ENCODE measurements at places on chromosomes 7 and 10.
A peak's percentile ranks its signal among the peaks of the same experiment; 100 is the strongest.

GRCh38 chr7:132404261-132404660 lies 172.0 kb downstream of the PLXNA4 start:
- H3K27me3 ChIP-seq = peaks cover 8% of the 10 kb centered on the region
- no peaks in the 10 kb centered on the region for H3K4me1 ChIP-seq
- DNase-seq = no peak

GRCh38 chr10:58951746-58952145 lies 224.7 kb upstream of the PHYHIPL start:
- H3K4me3 ChIP-seq = no peak overlapping the region
- no peaks in the 10 kb centered on the region for H3K36me3 ChIP-seq
- H3K27ac ChIP-seq = no peak overlapping the region
- no peaks in the 10 kb centered on the region for H3K4me1 ChIP-seq
- H3K27me3 ChIP-seq = peaks cover 2% of the 10 kb centered on the region

- H3K27me3 ChIP-seq = peaks cover 13% of the 10 kb centered on the region
- peaks cover 6% of the 10 kb centered on the region for H3K4me1 ChIP-seq
- no peak overlapping the region for H3K4me3 ChIP-seq
- H3K36me3 ChIP-seq = no peaks in the 10 kb centered on the region
Observed at GRCh38 chr10:131881104-131881880, 19.5 kb upstream of the PPP2R2D start.

GRCh38 chr7:28140979-28141378 lies 39.6 kb downstream of the JAZF1 start:
- no peaks in the 10 kb centered on the region for H3K36me3 ChIP-seq
- peaks cover 6% of the 10 kb centered on the region for H3K27me3 ChIP-seq
- H3K4me1 ChIP-seq = no peaks in the 10 kb centered on the region
- no peak overlapping the region for H3K27ac ChIP-seq
- no peak for DNase-seq

GRCh38 chr7:3037259-3037658 lies 6.4 kb downstream of the CARD11 start:
- H3K4me1 ChIP-seq = peaks cover 58% of the 10 kb centered on the region
- no peaks in the 10 kb centered on the region for H3K27me3 ChIP-seq
- DNase-seq = no peak
- H3K4me3 ChIP-seq = no peak overlapping the region
- peaks cover 70% of the 10 kb centered on the region for H3K36me3 ChIP-seq

GRCh38 chr7:104252409-104253134 lies 44.8 kb upstream of the ORC5 start:
- H3K4me3 ChIP-seq = no peak overlapping the region
- no peak for DNase-seq
- no peaks in the 10 kb centered on the region for H3K4me1 ChIP-seq
- no peaks in the 10 kb centered on the region for H3K36me3 ChIP-seq
- no peak overlapping the region for H3K27ac ChIP-seq

GRCh38 chr7:21367081-21367480 lies 60.8 kb upstream of the SP4 start:
- H3K4me1 ChIP-seq = peaks cover 60% of the 10 kb centered on the region
- H3K36me3 ChIP-seq = peaks cover 30% of the 10 kb centered on the region
- no peak for DNase-seq
- H3K27me3 ChIP-seq = no peaks in the 10 kb centered on the region
- H3K4me3 ChIP-seq = no peak overlapping the region
- H3K27ac ChIP-seq = peak overlapping the region; percentile 71

DNA sequence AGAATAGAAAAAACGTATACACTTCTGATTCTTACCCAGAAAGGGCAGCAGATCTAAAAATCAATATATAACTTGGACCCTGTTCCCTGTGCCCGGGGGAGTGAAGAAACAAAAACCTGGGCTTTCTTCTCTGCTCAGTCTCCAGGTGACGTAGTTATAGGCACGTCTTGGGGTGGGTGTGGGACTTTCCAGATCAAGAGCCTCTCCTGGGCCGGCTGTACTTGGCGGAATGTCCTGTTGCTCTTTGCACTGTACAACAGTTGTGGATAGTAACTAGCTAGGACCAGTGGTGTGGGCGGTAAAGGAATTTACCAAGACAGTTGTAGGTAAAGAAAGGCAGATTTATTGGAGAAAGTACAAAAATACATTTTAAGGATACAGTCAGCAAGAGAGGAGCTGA lies 40.4 kb upstream of the STEAP4 start:
- no peak overlapping the region for H3K27ac ChIP-seq
- H3K4me1 ChIP-seq = no peaks in the 10 kb centered on the region
- H3K36me3 ChIP-seq = no peaks in the 10 kb centered on the region

GRCh38 chr7:134195252-134195651 lies 68.1 kb downstream of the LRGUK start:
- DNase-seq = no peak
- peaks cover 3% of the 10 kb centered on the region for H3K4me1 ChIP-seq
- H3K27me3 ChIP-seq = peaks cover 3% of the 10 kb centered on the region
- no peaks in the 10 kb centered on the region for H3K36me3 ChIP-seq
- H3K27ac ChIP-seq = no peak overlapping the region

- H3K36me3 ChIP-seq = no peaks in the 10 kb centered on the region
- H3K4me1 ChIP-seq = no peaks in the 10 kb centered on the region
- H3K27ac ChIP-seq = no peak overlapping the region
- no peaks in the 10 kb centered on the region for H3K27me3 ChIP-seq
Observed at GRCh38 chr7:19215412-19215811, 70.2 kb upstream of the FERD3L start.

GRCh38 chr7:36283711-36284130 lies 105.9 kb upstream of the ANLN start:
- peaks cover 5% of the 10 kb centered on the region for H3K36me3 ChIP-seq
- no peak overlapping the region for H3K4me3 ChIP-seq
- H3K27me3 ChIP-seq = no peaks in the 10 kb centered on the region
- DNase-seq = peak; percentile 25
- peaks cover 86% of the 10 kb centered on the region for H3K4me1 ChIP-seq

- no peaks in the 10 kb centered on the region for H3K27me3 ChIP-seq
- H3K36me3 ChIP-seq = no peaks in the 10 kb centered on the region
- H3K4me3 ChIP-seq = no peak overlapping the region
- H3K27ac ChIP-seq = no peak overlapping the region
- DNase-seq = no peak
Observed at GRCh38 chr10:43502931-43503330, 66.0 kb downstream of the ZNF487 start.

All from activated CD4-positive, alpha-beta memory T cell treated with anti-CD3 and anti-CD28 coated beads, Interleukin-2, amount 10 ng/mL, durations not matched to agents 7 days and 5 days (primary cell).